ENCODE measurements at places on chromosomes 4 and X.
A peak's percentile ranks its signal among the peaks of the same experiment; 100 is the strongest.

- DNase-seq = no peak
These were observed 128.0 kb upstream of the SLC4A4 start for GRCh38 chr4:71210823-71211222.

DNA sequence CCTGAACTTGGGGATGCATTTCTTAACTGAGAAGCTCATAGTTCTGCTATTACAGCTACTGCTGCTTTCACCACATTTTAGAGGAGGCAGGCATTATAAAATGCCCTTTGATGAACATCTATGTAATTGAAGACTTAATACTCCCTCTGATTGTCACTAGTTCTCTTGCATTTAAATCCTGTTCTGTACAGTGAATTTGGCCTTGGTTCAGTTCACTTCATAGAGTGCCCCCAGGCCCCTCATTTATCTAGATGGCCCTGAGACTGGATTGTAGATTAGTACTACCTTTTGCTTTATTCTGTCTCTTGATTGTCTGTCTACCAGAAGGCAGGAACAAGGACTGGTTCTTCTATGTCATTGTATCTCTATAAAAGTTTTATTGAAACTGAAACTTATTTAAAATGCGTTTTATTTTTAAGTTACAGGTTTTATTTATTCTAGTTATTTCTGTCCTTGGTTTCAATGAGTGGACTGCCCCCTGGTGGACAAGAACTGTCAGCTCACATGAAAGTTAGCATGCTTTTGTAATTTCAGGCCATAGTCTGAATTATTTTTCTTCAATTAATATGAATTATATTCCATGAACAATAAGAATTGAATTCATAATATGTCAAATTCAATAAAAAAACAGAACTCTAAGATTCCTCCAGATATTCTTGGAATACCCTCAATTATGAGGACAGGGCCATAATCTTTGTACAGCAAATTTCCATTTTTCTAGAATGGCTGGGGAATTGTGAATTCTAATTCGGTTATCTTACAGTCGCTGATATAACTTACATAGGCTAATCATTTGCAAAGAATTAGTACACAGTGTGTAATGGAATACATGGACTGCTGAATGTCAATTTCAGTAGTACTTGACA, 47.2 kb upstream of the TMEM33 start:
- DNase-seq = peak; percentile 35

- no peak for DNase-seq
These were observed 154.2 kb upstream of the NEIL3 start for GRCh38 chr4:177155454-177155853.

DNA sequence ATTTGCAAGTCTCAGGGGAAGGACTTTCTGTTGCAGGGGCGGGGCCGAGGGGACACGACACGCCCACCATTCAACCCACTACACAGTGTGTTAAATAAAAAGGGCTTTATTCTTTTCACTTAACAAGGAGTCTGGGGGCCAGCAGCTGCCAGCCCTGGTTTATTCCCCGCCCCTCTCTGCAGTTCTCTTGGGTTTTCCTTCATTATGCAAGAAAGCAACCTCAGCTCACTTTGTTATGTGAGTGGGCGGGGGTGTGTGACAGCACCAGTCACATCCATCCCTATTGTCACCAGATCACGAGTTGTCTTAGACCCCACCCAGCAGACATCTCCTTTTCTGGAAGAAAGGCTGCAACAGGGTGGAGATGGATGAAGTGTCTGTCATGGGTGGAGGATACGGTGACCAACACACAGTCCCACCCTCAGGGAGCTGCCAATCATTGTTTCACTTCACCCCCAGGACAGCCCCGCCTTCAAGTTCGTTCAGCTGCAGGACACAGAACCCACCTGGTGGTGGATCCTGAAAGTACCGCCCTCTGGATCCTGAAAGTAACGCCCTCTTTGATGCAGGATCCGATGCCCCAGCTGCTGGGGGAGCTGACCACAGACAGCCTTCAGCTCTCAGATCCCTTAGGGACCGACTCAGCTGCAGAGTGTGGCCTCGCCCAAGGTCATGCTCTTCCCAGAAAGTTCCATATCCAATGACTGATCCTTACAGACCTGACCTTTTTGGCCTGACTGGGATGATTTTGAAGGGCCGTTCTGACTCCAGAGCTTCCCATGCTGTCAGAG, 79.6 kb downstream of the SMIM20 start:
- DNase-seq = no peak

GRCh38 chr4:40321574-40322275, 13.4 kb upstream of the CHRNA9 start:
- DNase-seq = no peak

DNA sequence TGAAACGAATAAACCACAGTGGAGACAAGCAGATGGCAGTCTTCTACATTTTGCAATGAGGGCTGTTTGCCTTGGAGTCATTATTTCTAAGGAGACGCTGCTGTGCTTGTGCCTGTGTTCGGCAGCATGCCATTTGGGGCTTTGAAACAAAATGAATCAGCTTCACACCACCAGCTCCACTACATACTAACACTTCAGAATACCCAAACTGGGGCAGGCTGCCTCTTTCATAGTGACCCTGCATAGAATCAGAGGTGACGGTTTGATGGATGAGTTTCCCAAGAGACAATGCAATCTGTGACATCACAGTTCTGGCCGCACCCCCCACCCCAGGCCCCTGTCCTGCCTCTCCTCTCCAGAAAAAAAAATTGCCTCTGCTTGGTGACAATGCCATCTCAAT, 57.1 kb upstream of the MID1 start:
- no peak for DNase-seq

GRCh38 chrX:145393702-145394235, 146.5 kb downstream of the SPANXN1 start:
- no peak for DNase-seq

GRCh38 chr4:4808086-4808485, 51.4 kb upstream of the MSX1 start:
- DNase-seq = no peak

GRCh38 chr4:38911257-38911656, 43.7 kb downstream of the FAM114A1 start:
- no peak for DNase-seq

DNA sequence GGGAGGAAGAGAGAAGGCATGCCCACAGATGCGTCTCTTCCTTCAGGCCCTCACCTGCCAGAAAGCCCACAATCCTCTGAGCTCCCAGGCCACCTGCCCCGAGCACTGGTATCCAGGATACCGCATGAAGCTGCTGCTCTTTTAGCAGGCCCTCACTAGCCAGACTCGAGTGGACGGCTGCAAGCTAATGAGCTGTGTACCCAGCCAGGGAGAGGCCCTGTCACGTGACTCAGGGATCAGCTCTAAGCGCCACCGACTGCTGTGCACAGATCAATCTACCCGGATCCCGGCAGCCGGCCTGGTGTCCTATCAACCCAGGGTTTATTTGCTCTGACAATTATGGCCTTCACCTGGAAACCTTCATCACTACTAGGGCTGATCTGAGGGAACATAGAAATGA, 39.0 kb downstream of the BCOR start:
- DNase-seq = no peak

DNA sequence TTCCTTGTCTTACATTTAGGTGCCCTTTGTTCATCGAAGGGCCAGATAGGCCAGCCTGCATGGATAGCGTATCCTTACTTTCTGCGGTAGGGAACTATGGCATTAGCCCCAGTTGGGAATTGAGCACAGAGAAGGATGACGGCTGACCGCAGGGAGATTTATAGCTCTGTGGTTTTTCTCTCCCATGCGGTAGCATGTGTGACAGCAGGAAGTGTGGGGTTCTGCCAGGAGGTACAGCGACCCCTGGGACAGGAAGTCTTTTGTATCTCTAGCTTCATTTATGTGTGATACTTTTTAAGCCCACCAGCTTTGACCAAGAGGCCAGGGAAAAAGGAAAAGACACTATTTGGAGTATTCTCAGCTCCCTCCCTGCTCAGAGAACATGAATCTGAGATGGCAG, 33.1 kb downstream of the GAB3 start:
- no peak for DNase-seq

DNA sequence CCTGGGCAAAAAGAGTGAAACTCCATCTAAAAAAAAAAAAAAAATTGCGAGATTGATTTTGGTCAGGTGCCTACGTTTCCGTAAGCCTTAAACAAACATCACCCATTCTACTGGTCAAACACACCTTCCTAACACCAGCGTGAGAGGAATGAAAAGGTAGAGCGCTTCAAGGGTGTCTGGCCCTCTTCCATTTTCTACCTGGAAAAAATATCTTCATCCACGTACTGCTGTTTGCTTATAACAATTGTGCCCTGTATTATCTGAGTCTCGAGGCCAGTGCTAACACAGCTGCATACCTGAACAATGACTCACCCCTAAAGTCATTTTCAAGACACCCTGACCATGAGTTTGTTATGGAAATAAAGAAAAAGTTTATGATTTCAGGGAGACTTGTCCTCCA, 13.9 kb downstream of the TMSB4X start:
- no peak for DNase-seq

GRCh38 chrX:152451731-152451980, 541 bp upstream of the GABRA3 start:
- DNase-seq = no peak

GRCh38 chr4:184675821-184676492, 26.4 kb downstream of the PRIMPOL start:
- DNase-seq = no peak

DNA sequence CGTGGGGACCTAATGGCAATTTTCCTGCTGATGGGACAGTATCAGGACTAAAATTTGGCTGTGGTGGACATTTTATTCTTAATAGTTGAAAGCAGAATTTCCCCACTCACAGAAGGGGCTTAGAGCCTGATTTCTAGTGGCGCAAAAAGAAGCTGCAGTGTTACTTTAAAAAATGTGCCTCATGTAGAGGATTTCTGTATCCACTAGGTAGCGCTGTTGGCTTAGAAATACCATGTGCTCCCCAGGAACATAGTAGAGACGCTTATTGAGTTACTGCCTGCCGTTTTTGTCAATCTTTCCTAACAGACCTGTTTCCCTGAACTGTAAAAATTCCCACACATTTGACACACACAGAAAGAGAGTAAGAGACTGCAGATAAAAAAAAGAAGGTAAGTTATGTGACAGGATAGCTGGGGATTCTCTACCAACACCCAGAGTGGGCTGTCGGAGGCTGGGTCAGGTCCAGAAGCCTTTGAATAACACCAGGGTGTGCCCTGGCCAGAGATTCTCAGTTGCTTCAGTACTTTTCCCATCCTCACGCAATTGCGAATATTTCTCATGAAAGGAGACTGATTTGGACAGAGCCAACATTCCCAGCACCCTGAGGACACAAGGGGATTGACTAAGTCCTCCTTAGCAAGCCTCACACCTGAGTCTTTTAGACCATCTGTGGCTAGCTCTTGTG, 88.4 kb downstream of the ZXDA start:
- peak; percentile 1 for DNase-seq

DNA sequence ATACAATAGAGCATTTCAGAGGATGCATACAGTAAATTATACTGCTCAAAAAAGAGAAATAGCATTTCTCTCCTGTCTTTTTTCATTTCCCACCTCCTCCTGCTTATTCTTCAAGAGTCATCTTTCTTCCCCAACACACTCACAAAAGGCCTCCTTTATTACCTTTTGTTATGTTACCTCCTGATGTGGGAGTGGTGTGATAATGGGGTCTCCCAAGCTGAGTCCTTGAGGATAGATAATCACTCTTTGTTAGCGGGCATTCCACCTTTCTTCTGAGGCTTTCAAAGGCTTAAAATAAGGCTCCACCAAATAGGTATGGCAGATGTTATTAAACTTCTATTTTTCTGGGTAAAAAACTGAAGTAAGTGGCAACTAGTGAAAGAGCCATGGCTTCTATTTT, 159.8 kb downstream of the CPEB2 start:
- no peak for DNase-seq

DNA sequence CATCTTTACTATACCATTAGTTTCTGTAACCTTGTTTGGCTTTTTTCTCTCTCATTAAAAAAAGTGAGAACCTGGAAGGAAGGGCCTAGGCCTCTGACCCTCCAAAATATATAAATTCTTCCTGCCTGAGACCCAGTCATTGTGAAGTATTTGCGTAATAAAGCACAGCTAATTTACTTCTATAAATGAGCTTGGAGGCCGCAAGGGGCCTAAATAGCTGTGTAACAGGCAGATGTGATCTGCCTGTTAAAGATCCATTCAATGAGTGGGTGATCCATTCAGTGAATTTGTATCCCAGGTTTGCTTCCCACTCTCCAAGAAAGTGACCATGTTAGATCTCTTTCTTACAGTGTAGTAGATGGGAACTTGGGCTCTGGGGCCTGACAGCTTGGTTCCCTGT, 595 bp upstream of the PYURF start:
- DNase-seq = no peak

DNA sequence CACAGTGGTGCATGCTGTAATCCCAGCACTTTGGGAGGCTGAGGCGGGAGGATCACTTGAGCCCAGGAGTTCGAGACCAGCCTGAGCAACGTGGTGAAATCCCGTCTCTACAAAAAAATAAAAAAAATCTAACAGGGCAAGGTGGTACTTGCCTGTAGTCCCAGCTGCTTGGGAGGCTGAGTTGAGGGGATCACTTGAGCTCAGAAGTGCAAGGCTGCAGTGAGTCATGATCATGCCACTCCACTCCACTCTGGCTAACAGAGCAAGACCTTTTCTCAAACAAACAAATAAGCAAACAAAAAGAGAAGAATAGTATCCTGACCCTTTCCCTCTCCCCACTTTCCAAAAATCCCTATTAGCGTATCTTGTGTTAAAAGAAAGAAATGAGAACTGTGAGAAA, 52.7 kb downstream of the NPY1R start:
- DNase-seq = no peak

DNA sequence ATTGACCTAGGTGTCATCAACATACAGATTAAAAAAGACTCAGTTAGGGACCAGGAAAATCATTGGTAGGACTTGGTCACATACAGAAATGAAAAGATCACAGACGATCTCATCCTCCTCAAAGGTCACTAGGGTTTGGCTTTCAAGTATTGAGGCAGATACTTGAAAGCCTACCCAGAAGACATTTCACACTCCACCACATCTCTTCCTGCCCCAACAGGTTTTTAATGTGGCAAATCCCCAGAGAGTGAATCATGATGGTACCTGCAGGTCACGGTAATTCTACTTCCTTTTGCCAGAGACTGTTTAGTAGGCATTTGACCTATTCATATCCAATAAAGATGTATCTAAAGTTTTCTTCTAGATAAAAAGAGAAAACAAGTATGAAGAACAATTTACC, 44.1 kb downstream of the INPP4B start:
- no peak for DNase-seq

DNA sequence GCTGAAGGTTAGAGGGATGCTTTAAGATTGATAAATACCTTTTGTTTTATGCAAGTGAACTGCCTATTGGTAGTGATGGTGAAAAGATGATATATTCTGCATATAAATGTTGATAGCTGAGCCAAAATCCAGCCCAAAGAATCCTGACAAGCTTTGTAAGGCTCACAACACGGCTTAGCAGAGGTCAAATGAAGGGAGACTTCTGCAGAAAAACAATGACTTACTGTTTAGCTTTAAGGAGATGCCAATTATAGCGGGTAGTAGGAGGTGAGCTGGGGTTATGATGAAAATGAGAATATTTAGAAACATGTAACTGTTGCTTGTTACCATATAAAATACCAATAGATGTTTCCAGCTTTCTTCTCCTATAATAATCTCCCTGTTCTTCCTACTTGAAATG, 97.1 kb downstream of the AFF1 start:
- no peak for DNase-seq

All from stimulated activated CD4-positive, alpha-beta T cell treated with anti-CD3 and anti-CD28 coated beads, Interleukin-4, amount 100 ng/mL, for 4 hours (primary cell).